ENCODE measurements at places on chromosomes 12 and 14.

GRCh38 chr12:112573141-112573540 lies 154.4 kb downstream of the PTPN11 start:
- no peak for DNase-seq

- no peak for DNase-seq
Observed at GRCh38 chr12:76029982-76030340, 1.6 kb downstream of the PHLDA1 start.

DNA sequence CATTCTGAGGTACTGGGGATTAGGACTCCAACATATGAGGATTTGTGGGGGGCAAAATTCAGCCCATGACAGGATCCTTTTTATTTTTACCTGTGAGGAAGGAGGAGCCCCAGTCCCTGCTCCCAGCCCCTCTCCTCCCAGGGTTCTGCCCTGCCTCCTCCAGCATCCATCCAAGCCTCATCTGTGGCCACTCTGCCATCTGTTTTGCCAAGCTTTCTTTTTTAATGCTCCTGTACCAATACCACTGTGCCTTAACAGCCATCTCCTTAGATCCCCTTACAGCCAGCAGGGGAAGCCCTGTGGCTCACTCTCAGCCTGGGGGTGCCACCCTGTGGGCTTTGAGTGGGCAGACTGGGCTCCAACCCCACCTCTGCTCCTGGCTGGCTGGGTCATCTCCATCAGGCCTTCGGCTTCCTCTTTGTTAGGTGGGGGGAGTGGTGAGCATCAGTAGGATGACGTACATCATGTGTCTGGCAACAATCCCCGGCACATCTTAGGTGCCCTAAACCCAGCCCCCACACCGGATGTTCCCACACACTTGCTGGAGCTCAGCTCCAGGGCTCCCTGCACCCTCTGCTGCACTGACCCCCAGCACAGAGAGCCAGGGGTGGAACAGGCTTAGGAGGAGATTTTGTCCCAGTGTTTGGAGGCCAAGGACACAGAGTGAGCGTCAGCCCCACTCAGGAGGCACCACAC lies 40.2 kb downstream of the CYP46A1 start:
- no peak for DNase-seq

DNA sequence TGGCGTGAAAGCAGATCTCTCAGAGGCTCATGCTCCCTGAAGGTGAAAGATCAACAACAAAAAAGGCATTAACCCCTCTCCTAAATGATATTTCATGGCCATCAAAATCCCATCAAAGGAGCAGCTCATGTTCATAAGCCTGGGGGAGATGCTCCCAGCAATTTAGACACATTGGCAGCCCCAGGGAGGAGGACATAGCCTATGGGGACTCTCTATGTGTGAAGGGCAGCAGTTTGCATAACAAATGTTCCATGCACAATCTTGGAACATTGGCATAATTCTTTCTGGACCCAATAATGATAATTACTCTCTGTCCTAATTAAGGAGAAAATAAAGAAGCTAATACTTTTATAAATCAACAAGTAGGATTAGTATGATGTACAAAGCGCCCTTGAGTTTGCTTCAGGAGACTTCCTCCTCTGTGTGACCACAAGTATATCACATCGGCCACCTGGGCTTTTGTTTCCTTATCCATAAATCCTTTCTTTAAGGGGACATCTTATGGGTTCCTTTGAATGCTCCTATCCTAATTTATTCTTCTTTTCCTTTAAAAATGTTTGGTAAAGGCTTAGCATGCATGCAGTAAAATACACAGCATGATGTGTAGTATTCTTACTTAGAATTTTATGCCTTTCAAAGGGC lies 161.9 kb upstream of the PLEKHG7 start:
- no peak for DNase-seq

- DNase-seq, result no peak
Observed at GRCh38 chr14:100393906-100394732, 71.0 kb downstream of the SLC25A47 start.

DNA sequence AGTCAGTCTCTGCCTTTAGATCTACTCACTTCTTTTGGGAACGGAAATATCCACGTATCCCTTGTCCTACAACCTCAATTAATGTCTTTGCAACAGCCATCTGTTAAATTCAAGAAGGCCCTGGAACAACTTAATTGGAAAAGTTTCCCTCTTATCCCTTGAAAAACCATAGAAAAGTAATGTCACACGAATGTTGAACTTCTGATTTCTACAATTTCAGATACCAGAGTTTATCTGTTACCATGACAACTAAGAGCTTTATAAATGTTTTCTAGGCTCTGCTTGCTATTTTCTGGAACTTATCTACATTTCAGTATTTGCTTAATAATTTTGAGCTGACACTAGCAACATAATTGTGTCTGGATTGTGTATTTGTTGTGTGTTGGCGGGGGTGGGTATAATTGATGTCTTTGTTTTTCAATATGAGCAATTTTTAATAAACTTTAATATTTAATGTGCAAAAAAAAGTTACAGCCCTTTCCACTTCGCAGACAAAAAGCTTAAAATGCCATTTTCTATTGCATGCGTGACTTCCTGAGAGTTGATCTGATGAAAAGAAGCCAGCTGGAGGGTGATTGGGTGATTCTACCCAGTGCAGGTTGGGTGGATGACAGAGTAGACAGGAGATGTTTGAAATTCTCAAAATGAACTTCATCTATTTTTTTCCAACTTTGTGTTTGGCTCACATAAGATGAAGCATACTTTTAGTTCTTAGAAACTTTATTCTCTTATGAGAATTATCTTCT lies 11.8 kb upstream of the EDDM3A start:
- DNase-seq, result no peak

- DNase-seq, result no peak
Observed at GRCh38 chr14:22872833-22873520, 1.4 kb downstream of the LRP10 start.

- DNase-seq, result no peak
Observed at GRCh38 chr14:76250302-76250701, 98.6 kb downstream of the GPATCH2L start.

- no peak for DNase-seq
Observed at GRCh38 chr12:10243818-10244520, 31.3 kb downstream of the GABARAPL1 start.

- no peak for DNase-seq
Observed at GRCh38 chr14:79352076-79352630, 859.2 kb downstream of the DIO2 start.

- no peak for DNase-seq
Observed at GRCh38 chr12:107783406-107784376, 9.2 kb downstream of the ASCL4 start.
